ENCODE measurements at places on chromosomes 6 and 20.

DNA sequence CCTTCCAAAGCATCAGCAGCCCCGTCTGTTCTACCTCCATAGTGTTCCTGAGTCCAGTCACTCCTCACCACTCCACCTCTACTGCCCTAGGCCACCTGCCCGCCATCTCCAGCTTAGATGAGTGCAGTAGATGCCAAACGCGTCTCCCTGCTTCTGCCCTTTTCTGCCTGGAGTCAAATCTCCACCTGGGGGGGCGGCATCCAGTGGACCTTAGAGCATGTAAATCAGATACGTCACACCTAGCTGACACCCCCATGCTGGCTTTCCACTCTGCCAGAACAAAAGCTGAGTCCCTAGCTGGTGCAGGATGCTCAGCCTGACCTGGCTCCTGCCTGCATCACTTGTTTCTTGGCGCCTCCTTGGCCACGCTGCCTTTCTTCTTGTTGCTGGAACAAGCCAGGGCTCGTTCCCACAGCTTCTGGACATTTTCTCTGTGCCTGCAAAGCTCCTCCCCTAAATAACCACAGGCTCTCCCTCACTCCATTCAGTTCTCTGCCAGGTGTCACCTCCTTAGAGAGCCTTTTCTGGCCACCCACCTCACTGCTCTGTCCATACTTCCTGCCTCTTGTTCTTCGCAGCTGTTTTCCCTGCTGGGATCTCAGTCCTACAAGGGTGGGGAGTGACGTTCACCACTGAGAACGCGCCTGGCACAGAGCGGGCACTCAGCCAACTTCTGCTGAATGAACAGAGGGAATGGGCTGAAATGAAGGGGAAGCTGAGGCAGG lies 5.8 kb downstream of the DDR1 start:
- no peak for DNase-seq

DNA sequence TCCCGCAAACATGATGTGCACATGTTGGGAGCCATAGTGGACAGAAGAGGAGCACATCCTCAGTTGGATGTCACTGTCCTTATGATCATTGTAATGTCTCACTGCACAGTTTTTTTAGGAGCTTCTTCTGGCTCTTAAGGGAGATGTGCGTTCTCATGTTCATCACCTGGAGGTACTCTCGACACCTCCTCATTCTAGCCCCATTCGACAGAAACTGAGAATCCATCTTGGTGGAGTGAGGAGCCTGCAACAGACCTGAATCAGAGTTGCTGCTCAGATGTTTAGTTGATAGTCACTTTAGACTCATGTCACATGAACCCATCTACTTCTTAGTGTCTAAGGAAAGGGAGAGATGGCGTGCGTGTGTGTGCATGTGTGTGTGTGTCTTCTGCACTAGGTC lies 2.3 kb upstream of the BMP6 start:
- no peak for DNase-seq

GRCh38 chr20:37726971-37727956 lies 33.4 kb downstream of the CTNNBL1 start:
- no peak for DNase-seq

GRCh38 chr20:52859156-52859876 lies 112.8 kb upstream of the TSHZ2 start:
- no peak for DNase-seq

DNA sequence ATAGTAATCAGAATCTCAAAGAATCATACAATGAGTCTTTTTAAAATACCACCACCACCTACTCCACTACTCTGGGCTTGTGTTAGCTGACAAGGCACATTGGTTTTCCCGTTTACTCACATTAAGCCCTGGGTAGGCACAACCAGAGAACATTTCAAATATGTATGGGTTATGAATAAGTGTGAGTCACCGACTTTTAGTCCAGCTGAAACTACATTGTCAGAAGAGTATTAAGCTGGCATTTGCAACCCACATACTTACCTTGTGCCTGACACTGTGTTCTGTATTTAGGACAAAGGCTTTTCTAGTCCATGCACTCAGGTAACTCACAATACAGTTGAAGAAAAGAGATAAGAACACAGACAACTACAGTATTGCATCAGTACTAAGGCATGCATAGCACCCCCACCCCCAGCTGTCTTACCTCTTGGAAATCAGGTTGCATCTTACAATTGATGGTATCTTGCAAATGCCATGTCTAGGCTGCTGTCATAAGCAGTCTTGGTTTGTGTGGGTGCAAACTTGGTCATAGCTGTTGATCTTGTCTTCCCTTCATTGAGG lies 40.3 kb upstream of the AHI1 start:
- DNase-seq, result no peak

DNA sequence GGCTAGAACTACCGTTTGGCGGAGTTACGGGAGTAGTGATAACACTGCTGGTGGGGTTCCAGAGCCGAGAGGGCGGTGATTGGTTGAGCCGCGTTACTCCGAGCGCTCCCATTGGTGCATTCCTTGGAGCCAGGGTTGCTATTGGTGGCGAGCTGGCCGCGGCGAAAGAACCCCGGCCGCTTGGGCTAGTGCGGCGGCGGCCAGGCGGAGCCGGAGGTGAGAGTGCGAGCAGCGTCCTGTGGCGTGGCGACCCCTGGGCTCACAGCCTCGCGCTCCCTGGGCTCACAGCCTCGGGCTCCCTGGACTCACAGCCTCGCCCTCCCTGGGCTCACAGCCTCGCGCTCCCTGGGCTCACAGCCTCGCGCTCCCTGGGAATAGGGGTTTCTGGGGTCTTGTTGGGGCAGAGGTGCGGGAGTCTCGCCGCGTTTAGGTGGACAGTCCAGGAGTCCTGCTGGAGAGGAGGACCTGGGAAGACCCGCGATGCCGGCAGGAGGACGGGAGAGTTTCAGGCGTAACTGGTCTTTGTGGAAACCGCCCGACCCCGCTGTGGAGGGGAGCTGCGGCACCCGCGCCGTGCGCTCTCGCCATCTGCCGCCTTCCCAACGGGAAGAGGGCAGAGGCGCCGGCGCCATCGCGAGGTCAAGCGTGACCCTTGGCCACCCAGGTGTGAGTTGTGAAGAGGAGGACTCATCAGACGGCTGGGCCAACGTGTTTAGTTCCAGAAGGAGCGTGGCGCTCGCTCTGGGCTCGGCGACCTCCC lies 12.2 kb downstream of the PRDM13 start:
- no peak for DNase-seq

GRCh38 chr6:108170332-108171290 lies 4.8 kb downstream of the NR2E1 start:
- DNase-seq, result no peak

GRCh38 chr6:42569102-42570028 lies 5.5 kb downstream of the UBR2 start:
- no peak for DNase-seq

GRCh38 chr6:43402820-43403219 lies 24.5 kb upstream of the ABCC10 start:
- DNase-seq, result no peak

DNA sequence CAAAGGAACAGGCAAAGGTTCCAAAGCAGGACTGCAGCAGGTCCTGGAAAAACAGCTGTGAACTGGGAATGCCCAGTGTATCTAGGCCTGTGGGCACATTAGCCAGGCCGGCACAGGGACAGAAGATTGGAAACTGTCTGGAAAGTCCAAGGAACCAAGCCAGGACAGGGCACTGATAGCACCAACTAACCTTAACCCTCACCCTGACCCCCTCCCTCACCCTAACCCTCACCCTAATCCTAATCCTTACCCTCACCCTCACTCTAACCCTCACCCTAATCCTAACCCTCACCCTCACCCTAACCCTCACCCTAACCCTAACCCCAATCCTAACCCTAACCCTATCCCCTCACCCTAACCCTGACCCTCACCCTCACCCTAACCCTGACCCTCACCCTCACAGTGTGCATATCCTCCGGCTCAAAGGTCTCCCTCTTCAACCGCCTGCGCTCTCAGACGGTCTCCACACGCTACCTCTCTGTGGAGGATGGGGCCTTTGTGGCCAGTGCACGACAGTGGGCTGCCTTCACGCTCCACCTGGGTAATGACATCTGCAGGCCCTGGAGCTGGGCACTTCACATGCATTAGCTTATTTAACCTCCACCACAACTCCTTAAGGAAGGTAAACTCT lies 5.1 kb upstream of the MATN4 start:
- no peak for DNase-seq

DNA sequence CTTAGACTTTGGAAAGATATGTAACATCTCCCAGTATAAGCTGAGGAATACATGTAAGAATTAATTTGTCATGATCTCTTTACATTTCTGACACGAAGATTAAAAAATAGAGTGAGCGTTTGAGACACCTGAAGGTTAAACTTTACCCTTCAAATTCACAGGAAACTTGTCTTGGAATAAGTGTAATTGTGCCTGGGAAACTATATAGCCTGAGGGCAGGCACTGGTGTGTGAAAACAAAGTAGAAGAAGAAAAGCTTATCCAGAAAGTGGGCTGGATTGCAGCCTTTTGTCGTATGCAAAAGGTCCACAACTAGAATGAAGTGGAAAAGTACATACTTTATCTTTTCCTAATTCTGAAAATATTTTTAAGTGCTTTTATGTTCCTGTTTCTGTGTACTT lies 275.7 kb upstream of the TCF21 start:
- no peak for DNase-seq

DNA sequence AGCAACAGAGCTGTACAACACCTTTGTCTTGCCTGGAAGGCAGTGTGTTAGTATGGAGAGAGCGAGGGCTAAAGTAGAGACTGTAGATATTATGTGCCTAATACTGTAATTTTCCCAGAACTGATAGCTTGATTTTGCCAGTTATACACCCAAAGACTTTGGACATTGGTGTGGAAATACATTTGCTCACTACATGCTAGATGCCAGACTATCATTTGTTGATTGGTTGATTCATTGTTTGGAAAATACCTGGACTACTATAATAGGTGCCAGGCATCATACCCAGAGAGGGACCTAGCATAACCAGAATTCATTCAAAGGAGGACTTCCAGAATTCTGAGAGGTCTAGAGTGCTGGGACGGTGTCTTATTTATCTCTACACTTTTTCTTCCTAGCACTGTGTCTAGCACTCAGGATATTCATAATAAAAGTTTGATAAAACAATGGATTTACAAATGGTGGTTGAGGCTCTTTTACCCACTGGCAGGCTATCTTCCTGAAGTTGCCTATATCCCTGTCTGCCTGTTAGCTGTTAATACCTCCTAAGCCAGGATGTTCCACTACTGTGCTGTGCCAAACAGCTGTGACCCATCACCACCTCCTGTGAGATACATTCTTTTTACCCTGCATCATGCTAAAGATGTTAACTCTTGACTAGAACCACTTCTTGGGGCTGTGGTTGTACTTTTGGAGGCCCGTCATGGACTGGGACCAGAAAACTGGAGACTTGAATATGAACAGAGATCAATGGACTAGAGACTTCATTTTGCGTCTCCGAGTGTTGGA lies 72.2 kb upstream of the FUCA2 start:
- DNase-seq, result no peak

GRCh38 chr20:15072316-15072715 lies 734.9 kb upstream of the FLRT3 start:
- DNase-seq, result no peak

GRCh38 chr20:63165356-63166192 lies 50.4 kb downstream of the YTHDF1 start:
- no peak for DNase-seq

DNA sequence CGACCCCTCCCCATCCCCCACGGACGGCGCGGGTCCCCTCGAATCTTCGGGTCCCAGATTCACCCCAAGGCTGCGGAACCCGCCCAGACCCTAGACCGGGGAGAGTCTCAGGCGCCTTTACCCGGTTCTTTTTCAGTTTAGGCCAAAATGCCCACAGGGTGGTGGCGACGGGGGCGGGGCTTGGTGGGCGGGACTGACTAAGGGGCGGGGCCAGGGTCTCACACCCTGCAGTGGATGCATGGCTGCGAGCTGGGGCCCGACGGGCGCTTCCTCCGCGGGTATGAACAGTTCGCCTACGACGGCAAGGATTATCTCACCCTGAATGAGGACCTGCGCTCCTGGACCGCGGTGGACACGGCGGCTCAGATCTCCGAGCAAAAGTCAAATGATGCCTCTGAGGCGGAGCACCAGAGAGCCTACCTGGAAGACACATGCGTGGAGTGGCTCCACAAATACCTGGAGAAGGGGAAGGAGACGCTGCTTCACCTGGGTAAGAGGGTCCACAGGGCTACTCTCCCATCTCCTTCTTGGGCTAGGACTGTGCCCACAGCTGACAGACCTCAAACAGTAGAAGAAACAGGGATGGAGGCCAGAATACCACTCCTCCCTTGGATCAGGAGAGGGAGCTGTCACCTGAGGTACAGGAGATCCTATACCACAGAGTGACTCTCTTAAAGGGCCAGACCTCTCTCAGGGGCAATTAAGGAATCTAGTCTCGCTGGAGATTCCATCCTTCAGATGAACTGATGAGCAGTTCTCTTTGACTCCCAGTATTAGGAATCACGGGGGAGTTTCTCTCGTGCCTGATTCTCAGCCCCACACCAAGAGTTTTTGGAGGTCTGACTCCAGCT lies 942 bp downstream of the HLA-E start:
- peak; percentile 75 for DNase-seq

GRCh38 chr20:50589548-50590347 lies 79.6 kb downstream of the PTPN1 start:
- DNase-seq, result no peak

- DNase-seq, result no peak
Measured at GRCh38 chr6:47698342-47698787, at the start of gene ADGRF4. TSS of gene ADGRF4 (plus strand) at chr6:47698580. CDS start at chr6:47707246, 8,666 bp downstream.

DNA sequence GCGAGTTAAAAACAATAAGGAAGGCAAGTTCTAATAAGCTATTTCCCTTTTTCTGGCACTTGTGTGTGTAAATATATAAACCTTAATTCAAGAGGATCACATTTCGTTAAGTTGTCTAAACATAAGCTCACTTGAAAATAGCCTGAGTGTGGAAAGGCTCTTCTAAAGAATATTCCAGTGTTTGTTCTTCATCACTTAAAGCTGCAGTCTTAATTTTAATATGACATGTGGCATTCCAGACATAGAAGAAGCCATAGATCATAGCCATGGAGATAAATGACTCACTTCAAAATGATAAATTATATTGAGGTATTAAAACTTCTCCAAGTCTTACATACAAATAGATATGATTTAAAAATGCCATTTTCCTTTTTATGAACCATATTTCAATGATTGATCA lies 42.1 kb downstream of the IYD start:
- DNase-seq, result no peak

DNA sequence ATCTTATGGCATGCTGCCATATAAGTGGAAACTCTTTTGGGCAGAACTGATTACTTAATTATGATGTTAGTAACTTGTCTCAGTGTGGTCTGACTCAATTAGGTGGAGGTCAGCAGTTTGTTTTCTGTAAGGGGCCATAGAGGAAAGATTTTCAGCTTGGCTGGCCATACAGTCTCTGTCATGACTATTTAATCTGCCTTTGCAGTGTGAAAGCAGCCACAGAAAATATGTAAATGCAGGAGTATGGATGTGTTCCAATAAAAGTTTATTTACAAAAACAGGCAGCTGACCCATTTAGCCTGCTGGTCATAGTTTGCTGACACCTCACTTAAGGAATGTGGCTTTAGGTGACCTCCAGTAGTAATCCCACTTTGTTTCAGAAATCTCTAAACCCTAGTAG lies 700.7 kb downstream of the EPM2A start:
- DNase-seq, result no peak

DNA sequence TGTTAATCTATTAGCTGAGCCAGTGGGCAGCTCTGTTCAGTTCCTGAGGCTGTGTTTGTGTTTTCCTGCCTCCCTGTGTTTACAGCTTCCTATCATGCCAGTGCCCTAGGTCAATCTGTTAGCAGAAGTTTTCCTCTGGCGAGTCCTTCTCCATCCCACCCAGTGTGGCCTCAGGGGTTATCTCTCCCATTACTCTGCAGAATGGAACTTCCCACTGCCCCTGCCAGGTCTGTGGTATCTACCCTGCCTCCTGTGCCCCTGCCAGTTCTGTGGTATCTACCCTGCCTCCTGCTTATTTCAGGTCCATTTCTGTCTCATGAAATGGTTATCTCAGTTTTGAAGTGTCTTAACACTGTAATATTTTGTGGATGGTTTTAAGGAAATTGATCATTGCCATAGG lies 63.1 kb downstream of the SLX4IP start:
- DNase-seq, result no peak
